ENCODE measurements at places on chromosomes 6 and 20.
A peak's percentile ranks its signal among the peaks of the same experiment; 100 is the strongest.

GRCh38 chr20:49724408-49725223, 10.9 kb upstream of the B4GALT5 start:
- no peak for DNase-seq

- DNase-seq = no peak
Measured at GRCh38 chr6:151536188-151536479, 42.3 kb downstream of the CCDC170 start.

DNA sequence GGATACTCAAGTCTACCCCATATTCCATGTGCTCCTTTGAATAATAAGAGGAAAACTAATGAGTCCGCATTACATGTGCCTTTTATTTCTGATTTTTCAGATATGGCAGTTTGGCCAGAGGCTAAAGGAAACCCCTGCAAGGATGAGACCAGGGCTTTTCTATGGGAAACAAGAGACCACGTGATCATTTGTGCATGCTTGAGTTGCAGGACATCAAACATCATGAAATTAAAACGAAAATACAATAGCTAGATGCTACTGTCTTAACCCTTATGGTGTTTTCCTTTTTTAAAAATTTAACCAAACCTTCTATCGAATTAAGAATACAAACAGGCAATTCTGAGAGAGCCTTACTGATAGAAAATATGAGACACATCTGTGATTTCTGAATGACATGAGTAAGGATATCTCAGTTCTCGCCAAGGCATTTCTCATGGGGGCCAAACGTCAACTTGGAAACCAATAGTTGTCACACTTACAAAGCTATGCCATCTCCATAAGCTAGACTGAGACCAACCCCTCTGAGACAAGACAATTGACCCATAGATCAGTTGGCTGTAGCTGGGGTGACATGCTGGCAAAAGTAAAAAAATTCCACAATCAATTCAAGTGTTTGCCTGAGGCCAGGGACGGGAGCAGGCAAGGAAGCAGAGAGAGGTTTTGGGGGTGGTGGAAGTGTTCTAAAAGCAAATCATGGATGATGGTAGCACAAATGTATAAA, 52.8 kb downstream of the RIPOR2 start:
- no peak for DNase-seq

DNA sequence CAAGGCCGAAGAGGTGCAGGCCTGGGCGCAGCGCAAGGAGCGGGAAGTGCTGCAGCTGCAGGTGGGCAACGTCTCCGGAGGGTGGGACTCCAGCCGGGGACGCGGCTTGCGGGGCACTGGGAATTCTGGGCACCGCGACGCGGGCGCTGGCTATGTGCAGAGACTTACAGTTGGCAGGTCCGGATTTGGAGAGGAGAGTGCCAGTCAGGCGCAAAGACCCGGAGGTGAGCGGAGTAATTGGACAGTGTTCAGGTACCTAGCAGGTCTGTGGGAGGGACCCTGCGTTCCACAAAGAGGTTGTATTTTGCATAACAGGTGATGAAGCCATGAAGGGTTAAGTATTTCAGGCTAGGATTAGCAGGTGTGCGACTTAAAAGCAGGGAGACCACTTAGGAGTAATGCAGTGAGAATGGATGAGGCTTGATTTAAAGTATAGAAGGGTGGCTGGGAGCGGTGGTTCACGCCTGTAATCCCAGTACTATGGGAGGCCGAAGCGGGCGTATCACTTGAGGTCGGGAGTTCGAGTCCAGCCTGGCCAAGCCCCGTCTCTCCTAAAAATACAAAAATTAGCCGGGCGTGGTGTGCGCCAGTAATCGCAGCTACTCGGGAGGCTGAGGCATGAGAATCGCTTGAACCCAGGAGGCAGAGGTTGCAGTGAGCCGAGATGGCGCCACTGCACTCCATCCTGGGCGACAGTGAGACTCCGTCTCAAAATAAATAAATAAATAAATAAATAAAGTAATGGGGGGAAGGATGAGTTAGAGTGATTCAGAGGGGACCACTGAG, 1.0 kb downstream of the MRPS26 start:
- peak; percentile 53 for DNase-seq

Data from RKO (cell line).